ENCODE measurements at places on chromosomes 1 and 21.

- DNase-seq = no peak
Measured at GRCh38 chr1:54354899-54355298, 51.3 kb downstream of the SSBP3 start.

DNA sequence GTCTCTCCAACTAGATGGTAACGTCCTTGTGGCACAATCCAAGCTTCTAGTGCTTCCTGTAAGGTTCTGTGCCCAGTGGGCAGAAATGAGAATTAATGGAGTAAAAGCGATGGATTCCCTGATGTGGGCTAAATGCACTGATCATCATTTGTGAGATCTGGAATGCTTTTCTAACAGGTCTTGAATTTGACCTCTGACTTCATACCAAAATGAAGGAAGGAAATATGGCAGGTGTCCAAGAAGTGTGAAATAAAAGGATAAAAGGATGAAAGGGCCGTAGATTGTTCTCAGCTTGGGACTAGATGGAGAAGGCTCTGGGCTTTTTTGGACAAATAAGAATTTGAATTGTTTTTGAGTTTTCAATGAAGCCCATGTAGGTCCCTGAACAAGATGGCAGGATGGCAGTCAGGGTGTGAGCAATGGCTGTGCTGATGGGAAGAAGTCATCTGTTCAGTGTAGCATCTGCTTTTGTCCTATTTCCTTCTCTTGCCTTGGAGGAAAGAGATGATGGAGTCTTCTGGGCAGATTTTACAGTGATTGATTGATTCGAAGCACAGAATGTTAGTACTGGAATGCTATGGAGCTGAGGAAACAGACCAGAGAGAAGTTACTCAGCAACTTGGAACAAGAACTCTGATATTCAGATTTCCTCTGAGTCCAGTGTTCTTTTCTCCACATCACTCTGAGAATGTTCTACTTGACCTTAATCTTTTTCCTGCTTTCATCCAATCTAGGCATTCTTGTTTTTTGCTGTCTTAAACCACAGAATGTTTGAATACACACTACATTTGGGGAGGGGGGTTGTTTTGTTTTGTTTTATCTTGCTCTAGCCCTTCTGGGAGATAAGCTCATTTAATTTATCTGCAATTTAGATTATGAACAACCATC lies 286.0 kb downstream of the HLX start:
- no peak for DNase-seq

DNA sequence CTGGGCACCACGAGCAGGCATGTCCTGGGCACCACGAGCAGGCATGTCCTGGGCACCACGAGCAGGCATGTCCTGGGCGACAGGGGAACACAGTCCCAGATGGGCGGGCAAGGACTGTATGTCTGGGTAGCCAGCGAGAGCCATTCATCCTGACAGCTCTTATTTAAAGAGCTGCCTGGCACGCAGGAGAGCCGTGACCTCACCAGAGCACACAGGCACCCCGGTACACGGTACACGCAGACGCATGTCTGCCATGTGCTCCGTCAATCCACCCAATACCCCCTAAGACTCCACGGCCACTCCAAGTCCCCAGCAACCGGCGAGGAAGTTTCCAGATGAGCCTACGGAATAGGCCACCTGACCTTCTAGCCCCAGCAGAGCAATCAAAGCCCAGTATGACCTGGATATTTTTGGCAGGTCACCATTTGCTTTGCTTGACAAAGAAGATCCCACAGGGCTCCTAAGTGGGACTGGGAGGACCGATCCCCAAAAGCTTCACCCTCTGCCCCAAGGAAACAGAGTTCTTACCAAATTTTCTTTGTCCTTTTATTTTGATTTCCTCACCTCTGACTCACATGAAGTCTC lies 51.7 kb downstream of the CASZ1 start:
- no peak for DNase-seq

GRCh38 chr1:25610822-25611630 lies 5.6 kb upstream of the MAN1C1 start:
- DNase-seq = peak; percentile 34

- no peak for DNase-seq
Measured at GRCh38 chr1:54372978-54373377, 33.2 kb downstream of the SSBP3 start.

- peak; percentile 9 for DNase-seq
Measured at GRCh38 chr1:3501856-3502640, 47.6 kb downstream of the ARHGEF16 start.

DNA sequence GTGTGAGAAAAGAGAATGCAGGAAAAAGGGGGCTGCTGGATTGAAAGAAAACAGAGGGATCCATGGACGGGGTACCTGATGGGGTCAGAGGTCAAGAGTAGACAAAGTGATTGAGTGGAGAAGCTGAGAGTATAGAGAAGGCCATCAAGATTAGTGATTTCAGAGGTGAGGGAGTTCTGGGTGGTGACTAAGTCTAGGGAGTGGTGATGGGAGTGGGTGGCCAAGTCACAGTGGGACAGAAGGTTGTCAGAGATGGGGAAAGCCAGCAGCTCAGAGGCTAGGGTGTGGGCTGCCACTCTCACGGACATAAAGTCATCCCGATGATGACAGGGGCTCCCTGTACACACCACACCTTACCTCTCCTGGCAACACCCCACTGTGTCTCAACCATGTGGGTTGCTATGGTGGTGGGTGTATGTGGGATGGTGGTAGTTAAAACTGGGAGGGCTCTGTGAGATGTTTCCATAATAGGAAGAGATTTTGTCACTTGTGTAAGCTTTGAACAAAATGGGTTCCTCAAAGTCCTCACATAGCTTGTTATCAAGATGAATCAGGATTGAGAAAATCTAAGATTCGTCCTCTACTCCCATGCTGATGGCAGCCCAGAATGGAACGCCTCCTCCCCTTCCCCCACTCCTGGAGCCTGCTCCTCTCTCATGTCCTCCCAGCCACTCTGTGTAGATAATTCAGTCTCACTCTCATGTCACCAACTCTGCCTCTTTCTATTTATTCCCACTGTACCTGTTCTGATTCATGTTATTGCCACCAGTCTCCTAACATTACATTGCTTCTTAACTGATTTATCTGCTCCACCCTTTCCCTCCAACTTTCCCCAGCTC lies 20.3 kb upstream of the CSF1 start:
- no peak for DNase-seq

DNA sequence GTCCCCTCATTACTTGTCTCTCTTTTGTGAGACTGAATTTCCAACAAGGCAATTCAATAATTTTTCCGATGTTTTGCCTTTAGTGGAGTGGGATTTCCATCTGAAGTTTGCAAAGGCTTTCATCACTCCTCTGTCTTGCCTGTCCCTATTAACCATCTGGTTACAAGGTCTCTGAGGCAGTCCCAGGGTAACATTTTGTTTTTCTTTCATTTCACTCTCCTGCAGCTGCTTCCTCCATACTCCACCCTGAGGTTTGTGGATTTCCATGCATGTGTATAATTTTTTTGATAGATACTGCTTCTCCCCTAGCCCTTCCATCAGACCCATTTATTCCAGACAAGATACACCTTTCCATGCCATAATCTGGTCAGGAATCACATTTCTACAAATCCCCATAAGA lies 366.8 kb downstream of the PTBP2 start:
- no peak for DNase-seq

GRCh38 chr21:35138665-35139381 lies 89.7 kb upstream of the RUNX1 start:
- no peak for DNase-seq

DNA sequence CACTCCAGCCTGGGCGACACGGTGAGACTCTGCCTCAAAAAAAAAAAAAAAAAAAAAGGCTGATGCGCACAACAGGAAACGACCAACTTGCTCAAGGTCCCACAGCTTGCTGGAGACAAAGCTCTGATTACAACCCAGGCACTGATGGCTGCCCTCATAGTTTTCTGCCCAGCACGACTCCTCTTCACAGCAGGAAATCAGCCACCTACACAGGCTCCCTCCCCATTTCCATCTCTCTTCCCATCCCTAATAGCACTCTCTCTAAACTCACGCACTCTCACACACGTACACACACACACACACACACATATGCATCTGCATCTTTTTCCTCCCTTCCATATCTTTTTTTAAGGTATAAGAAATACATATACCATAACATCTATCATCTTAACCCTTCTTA lies 153.5 kb upstream of the SOD1 start:
- no peak for DNase-seq

DNA sequence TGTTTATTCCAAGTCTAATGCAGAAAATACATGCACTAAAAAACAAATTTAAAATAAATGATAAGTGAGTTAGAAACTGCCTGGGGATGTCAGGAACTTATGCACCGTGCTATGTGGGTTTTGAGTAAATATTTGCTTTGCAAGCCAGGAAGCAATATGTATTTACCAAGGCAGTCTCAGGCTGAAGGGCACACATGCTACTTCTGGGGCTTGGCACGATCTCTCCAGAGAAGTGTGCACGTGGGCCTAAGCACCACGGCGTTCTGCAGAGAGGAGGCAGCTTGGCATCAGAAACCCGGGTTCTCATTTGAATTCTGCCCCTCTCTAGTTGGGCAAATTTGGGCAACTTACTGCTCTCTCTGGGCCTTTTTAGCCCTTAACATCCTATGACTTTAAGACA lies 72.6 kb upstream of the ROR1 start:
- no peak for DNase-seq

DNA sequence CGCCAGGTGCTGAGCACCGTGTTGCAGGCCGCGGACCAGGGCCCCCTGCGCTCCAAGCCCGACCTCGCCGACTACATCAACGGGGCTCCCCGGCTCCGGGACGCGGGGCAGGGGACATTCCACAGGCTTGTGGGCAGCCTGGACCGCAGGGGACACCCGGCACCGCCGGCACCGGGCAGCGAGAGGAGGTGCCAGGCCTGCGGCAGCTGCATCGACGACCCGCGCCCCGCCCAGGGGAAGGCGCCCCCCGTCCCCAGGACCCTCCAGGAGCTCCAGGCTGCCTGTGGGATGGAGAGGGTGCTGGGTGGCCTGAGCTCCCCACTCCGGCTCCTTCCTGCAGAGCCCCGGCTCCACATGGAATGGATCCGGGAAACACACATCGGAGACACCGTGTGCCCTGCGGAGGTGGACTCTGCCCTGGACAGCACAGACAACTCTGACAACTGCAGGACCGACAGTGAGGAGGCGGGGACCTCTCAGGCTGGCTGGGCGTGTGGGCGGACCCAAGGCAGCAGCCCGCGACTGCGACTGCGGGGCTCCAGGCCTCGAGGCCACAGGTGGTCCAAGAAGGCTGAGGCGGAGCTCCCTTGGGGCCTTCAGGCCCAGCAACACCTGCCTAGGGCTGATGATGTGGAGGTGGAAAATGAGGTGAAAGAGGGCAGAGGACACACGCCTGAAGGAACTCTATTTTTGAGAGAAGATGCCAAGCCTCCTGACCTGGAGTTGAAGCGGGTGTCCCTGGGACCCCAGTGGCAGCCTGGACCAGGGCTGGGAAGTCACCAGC lies 22.8 kb downstream of the KIAA1614 start:
- no peak for DNase-seq

DNA sequence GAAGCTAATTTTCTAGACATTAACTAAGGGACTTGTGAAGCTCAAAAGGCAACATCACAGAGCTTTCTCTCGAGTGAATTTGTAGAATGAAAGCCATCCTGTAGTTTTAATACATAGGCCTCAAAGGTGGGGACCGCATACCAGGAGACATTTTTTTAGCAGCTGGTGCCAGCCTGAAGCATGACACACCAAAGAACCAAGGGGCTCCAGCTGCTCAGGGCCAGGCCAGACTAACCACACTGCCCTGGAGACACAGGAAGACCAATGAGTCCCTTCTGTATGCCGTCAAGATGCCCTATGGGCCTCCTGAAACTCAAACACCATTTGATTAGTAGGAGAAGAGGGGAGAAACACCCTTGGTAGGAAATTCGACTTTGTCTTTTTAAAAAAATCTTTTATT lies 113.9 kb upstream of the CACNA1E start:
- DNase-seq = no peak

- DNase-seq = no peak
Measured at GRCh38 chr1:109649491-109649914, 6.4 kb upstream of the GSTM4 start.

DNA sequence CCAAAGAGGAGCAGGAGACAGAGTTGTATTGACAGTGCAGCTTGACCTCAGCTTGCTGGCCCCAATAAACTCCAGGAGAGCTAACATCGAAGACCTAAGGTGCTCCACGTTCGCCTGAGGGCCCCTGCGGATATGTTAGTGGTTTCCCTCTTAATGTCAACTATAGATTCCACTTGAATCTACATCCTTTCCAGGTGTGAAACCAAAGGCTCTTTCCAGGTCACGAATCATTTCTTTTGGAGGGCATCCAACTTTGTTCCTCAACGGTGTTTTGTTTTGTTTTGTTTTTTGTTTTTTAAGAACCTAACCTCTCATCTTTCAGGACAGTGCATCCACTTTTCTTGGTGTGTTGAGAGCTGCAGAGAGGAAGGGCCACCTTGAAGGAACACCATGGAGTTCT lies 267.6 kb upstream of the SGIP1 start:
- no peak for DNase-seq

DNA sequence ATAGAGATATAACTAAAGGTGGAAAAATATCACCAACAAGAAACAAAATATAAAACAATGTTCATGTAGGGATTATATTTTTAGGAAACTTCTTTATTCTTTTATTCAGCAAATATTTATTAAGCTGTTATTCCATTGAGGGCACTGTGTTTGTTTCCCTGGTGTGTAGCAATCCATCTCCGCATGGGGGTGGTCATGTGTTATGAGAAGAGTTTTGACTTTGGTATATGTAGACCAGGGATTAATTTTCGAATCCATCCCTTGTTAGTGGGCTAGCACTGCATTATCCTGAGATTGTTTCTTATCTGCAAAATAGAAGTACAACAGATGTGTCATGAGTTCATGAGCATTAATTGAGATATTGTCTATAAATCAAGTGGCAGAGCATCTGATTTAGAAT lies 190.2 kb upstream of the LRRC7 start:
- no peak for DNase-seq

DNA sequence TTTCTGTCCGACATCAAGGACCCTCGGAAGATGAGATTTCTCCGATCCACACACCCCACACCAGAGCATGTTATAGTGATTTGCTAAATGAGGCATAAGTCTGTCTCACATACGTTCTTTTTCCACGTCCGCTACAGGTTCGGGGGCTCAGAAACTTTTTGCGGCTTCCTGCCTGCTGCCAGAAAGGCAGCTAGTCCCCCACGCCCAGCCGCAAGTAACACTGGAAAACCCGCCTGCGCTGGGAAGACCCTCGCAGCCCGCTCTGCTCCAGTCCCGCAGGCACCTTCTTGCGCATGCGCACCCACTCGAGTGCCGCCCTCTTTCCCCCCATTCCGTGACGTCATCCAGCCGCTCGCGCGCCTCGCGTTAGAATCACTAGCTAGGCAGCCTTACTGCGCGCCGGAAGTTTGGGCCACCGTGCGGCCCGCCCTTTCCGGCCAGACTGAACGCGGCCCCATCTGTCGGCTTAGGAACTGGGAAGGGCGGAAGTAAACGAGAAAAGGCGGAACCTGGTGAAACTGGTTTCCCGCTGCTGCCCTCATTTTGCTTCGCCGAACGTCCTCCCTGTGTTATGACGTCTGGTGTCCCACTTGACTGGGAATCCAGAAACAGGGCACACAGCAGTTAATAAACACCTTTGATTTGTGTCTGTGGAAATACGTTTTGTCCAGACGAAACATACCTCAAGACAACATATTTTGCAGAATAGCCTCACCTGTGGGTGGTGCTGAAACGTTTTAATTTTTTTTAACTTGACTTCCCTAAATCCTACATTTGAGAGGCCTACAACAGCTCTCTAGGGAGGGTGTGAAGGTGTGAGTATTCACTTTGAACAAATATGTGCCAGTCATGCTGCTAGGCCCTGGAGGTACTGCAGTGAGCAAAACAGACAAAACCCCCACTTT lies at the start of gene C1orf74:
C1orf74 (minus strand) TSS at position 295 of the 905 bp plus-strand sequence. CDS start 925 bp downstream, outside the sequence.
- DNase-seq = peak; percentile 99

Measured in CD4-positive, alpha-beta T cell (primary cell).